ENCODE measurements at places on chromosomes 11 and 22.
A peak's percentile ranks its signal among the peaks of the same experiment; 100 is the strongest.

DNA sequence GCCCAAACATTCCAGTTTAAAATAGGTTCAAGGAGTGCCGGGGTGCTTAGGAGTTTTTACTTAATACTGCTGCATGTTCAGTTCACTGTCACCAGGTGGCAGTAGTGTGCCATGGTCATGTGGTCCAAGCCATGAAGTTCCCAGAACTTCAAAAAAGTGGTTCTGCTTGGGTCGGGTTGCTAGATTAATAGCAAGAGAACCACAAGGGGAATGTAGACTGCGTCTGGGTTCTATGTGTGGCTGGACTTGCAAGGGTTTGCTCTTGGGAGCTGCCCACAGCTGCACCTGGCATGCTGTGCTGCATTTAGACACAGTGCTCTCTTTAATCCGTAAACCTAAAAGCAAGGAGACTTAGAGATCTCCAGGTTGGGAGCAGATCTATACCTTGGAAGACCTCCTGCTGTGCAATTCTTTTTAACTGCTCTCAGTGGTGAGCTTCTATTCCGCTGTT, 6.5 kb upstream of the SPON1 start:
- DNase-seq: peak; percentile 51

GRCh38 chr11:56750190-56750589, 1.7 kb upstream of the OR9G4 start:
- no peak for DNase-seq

- DNase-seq: no peak
Observed at GRCh38 chr11:74069146-74070046, 60.5 kb upstream of the UCP3 start.

DNA sequence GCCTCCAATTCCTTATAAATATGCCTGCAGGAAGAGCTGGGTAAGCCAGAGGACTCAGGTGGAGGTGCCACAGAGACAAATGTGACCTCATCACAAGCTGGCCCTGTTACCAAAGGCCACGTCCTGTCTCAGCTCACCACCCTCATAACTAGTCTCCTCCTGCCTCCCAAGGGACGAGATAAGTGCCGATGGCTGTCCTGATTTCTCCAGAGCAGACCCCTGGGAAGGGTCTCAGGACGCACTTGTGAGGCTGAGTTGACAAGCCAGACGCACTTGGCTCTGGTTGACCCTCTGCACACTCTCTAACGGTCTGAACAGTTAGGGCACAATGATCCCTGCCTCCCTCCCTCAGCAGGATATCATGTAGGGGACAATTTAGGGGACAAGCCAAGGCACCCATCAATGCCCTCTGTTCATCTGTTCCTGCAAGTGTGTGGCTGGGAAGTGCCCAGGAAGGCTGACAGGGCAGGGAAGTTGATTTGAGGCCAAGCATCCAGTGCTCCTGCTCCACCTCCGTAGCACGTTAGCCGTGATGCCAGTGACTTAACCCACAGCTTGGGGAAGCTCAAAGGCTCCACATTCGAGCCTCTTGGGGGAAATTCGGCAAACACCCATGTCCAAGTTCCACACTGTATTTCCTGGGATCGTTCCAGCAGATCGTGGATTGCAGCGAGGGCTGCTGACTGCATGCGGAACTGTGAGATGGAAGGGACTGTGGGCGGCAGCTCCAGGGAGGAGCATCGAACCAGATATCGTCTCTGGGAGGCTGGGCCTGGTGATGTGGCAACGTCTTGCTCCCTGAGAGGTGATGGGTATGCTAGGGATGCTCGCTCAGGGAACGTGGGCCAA, 2.8 kb downstream of the SMIM38 start:
- no peak for DNase-seq

- DNase-seq: no peak
Observed at GRCh38 chr11:71428861-71429435, 19.2 kb downstream of the DHCR7 start.

Measured in LHCN-M2 (cell line).